ENCODE measurements at places on chromosomes 5 and 9.

GRCh38 chr5:4531756-4532704 lies 608.1 kb upstream of the ADAMTS16 start:
- DNase-seq: no peak

DNA sequence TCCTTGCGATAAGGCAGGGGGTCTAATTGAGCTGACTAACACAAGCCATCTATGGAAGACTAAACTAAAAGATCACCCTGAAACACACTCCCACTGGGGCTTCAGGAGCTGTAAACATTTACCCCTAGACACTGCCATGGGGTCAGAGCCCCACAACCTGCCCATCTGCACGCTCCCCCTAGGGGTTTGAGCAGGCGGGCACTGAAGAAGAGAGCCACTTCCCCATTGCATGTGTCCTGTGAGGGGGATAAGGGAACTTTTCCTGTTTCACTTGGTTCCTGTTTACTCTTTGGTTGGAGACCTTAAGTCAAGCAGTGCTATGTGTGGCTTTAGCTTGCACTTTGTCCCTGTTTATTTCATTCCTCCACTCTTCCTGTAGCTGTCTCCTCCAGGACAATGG lies 1929.5 kb upstream of the CDH9 start:
- DNase-seq: no peak

- no peak for DNase-seq
These were observed 25.2 kb upstream of the GLRA1 start for GRCh38 chr5:151949701-151950308.

DNA sequence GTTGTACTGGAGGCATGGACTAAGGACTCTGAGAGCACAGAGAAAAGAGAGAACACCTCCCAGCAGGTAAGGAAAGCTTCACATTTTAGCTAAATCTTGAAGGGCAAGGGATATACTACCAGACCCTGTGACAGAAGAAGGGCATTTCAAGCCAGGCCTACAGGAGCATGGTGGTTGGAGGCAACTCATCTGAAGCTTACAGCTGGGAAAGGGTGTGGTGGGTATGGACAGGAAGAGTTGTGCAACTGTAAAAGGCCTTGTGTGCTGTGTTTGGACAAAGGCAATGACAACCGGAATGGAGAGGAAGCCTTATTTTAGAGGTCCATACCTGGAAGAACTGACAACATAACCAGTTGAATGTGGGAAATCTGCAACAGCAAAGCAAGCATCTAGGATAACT lies 31.2 kb downstream of the NIPSNAP3B start:
- no peak for DNase-seq

DNA sequence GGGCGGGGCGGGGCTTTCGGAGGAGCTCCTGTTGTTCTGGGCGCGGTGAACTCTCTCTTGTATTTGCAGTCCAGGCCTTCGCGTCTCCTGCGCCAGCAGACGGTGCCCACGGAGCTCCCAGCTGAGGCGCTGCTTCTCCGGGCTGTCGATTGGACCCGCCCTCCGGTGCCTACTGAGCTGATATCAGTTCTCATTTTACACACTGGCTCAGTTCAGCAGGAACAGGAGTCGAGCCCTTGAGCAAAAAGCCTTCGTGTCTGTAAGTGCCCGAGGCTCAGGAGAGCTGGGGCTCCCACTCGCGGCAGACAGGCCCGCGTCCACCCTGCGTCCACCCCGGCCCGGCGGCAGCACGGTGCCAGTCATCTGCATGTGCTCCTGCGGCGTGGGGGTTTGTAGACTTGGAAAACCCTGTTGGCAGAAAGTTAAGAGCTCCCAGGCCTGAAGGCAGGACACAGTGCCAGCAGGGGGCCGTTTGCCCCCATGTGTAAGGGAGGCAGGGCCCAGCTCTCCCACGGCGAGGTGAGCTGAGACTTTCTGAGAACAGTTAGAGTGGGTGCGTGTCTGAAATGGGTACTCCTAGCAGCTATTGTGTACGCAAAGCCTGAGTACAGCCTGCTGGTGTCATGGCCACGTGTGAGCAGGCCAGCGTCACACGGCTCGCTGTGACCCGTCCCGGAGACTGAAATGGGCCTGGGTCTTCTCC lies 231.5 kb downstream of the FANCC start:
- DNase-seq: no peak

- DNase-seq: no peak
These were observed 1138.2 kb downstream of the TAF11L14 start for GRCh38 chr5:18772475-18772874.

- DNase-seq: no peak
These were observed 485.8 kb downstream of the IRX1 start for GRCh38 chr5:4081466-4081865.

DNA sequence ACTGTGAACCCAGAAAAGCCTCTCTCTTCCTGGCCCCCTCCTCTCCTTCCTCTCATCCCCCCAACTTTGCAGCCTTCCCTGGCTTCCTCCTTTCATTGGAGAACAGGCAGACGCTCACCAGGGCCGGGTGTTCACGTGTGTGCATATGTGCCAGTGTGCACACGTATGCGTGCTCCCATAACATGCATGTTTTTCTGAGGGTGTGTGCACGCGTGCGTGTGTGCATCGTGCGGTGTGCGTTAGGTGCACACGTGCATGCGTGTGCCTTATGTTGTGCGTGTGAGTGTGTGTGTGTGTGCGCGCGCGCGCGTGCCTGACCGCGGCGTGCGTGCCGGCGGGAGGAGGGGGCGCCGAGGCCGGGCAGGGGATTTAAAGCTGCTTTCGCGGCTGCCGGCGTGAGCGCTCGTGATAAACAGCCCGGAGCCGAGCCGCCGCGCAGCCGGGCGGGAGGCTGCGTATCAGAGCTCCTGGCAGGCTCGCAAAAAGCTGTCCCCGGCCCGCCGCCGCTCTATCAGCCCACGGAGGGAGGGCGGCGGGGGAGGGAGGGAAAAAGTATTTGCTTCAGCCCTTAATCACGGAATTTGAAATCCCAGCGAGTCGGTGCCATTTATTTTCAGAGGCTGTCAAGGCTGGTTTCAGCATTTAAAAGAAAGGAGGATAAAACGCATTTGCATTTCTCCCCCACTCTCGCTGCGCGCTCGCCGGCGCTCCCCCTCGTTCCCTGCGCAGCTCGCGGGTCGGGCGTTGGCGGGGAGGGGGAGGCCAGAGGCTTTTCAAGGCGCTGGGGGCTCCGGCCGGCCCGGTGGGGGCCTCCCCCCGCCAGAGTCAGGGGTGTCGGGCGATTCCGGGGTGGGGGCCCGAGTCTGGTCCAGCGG lies 183.9 kb downstream of the C9orf50 start:
- DNase-seq: peak; percentile 32

DNA sequence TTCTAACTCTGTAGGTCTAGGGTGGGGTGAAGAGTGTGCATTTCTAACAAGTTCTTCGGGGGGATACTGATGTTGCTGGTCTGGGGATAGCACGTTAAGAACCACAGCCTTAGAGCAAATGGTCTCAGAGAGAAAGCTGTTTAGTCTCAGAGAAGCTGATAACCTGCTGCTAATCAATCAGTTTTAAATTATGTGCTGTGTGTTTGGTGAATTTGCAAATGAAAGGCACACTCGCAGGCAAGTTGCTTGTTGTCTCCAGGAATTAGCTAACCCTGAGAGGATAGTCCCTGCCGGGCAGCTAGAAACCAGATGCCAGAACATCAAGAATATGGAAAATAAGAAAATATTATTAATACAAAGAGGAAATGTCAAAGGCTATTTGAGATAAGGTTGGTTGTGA lies 79.2 kb downstream of the DMRT2 start:
- DNase-seq: no peak

DNA sequence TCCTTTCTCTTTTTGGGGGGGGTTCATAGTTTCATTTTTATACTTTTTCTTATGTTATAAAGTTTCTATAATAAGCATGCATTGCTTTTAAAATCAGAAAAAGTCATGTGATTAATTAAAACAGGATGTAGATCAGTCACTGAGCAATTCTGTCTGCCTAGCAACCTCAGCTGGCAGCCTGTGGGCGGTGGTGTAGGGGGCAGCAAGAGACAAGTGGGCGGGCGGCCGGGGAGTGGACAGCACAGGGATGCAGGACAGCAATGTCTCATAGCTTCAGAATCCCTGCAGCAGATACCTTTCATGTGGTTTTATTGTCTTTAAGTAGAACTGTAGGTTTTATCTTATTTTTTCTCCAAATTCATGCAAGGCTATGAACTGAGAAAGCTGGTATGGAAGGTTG lies 101.9 kb upstream of the S1PR3 start:
- no peak for DNase-seq

- DNase-seq: no peak
These were observed 465.0 kb downstream of the MTRR start for GRCh38 chr5:8333977-8334376.

- DNase-seq: no peak
These were observed 3.3 kb downstream of the ZNF608 start for GRCh38 chr5:124742983-124743601.

GRCh38 chr9:88180081-88180765 lies 41.9 kb upstream of the SPATA31C2 start:
- DNase-seq: no peak

- no peak for DNase-seq
These were observed 167.4 kb downstream of the ELAVL2 start for GRCh38 chr9:23658376-23659258.

DNA sequence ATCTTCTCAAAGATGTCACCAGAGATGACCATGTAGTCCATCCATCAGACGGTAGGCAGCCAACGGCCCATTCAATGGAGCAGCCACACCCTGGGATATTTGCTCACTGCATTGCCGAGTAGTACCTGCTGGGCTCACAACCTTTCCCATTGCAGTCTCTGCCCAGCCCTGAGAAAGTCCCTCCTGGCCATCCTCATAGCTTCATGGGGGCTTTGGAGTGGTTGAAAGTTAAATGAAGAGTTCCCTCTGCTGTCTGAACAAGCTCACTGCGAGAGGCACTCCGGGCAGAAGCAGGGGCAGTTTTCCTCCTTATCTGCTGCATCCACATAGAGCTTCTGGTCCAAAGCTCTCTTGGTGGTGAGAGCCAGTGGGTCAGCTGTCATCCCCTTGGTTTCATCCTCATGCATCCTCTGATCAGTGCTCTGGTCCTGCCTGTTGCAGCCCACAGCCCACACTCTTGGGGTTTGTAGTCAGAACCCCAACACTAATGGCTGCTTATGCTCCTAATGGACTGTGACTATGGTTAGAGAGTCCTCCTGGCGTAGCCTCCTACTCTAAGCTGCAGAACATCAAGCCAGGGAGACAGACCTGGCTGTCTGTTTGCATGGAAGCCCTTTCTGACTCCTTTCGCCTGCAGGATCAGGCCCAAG lies 23.3 kb downstream of the TNFSF8 start:
- peak; percentile 45 for DNase-seq

DNA sequence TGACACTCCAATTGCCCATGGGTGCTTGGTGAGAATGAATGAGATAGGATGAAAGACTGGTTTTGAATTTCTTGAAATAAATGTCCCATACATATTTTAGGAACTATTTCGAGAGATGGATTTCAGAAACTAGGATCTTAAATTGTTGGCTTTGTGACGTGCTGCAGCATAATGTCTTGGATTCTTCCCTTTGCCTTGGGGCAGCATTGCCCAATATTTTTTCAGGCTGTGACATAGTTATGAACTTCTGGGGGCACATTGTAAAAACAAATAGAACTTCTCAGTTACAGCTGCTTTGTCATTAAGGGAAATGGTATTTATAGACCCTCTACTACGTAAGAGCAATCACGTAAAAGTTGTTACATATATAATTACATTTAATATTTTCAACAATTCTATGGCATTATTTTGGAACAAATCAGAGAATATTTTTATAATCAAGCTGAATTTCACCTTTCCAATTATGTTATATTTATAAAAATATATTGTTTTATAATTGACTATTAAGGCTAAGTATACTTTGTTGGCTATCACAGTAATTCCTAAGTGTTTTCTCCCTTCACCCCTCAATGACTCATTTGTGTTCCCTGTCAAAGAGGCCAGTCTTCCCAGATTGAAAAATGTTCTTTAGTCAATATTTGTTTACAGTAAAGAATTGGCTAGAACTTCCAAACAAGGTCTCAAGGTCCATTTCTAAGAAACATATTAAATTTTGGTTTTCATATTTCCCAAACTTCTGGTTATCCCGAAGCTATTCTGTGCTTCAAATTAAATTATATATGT lies 1388.3 kb upstream of the ACO1 start:
- no peak for DNase-seq

DNA sequence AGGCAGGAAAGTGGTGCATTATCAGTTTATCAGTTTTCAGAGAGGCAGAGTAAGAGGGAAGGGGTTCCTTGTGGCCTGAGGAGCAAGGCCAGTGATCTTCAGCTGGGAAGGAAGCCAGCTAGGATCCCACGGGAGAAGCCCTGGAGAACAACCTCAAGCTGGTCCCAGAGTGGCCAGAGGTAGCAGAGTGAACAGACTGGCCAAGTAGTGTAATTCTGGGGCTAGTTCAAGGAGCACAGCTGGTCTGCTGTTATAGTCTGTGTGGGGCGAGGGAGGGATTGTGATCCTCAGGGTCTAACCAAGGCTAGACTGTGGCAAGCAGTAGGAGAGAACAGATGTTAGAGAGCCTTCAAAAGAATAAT lies 164.6 kb downstream of the CARTPT start:
- no peak for DNase-seq

GRCh38 chr9:129762985-129763926 lies 10.4 kb upstream of the PTGES start:
- no peak for DNase-seq

- DNase-seq: no peak
These were observed 22.2 kb upstream of the CEP78 start for GRCh38 chr9:78213712-78214111.

- DNase-seq: no peak
These were observed 2.2 kb upstream of the ZNF366 start for GRCh38 chr5:72509401-72509800.

DNA sequence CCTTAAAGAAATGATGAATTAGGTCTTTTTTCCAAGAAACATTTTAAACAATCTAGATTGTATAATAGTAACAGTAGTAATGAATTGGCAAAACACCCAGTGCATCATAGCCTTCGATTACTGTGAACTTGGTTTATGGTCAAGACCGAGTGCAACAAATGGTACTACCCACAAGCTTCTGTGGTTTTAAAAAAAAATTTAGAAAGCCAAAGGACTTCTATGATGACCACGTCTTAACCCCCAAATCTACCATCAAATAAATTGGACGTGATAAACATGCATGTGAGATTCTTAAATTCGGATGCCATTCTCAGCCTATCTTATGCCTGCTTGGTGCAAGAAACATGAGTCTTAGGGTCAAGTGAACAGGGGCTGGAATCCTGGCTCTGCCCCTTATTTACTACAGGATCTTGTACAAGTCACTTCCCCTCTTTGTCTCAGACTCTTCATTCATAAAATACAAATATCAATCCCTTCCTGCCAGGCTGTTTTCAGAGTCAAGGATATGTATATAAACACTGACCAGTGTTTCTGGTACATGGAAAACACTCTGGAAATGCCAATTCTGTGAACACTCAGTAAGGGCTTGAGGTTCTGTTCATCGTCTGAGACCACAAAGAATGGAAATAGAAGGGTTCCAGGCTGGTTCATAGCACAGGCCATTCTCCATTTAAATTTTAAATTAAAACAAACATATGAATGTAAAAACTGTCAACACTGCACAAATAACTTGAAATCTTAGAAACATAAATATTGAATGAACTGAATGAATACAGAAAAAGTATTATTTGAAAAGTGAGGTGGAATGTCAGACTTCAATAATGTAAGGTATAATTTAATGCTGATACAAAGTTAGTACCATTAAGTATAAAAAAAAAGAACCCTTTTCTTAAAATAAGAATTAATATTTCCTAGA lies 107.8 kb downstream of the NR6A1 start:
- DNase-seq: no peak

GRCh38 chr9:83511051-83511450 lies 27.1 kb downstream of the FRMD3 start:
- DNase-seq: no peak
